ENCODE measurements at places on chromosomes 16 and 17.

DNA sequence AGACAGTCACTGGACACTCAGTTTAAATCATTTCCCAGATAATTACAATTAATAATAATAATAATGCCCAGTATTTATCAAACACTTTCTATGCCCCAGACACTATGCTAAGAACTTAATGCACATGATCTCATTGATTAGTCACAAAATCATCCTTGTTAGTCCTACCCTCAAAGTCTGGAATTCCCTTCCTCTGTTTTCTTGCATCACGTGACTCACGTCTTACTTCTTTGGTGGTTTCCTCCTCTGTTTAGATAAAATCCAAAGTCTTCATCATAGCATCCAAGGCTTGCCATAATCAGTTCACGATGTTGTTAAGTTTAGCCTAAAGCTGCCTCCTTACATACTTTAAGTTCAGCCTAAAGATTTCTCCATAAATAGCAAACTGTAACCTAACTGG is 471.9 kb downstream of the PMP22 start:
- DNase-seq = no peak

GRCh38 chr16:50260206-50261159 is 5.9 kb upstream of the ADCY7 start:
- DNase-seq = no peak

- DNase-seq = no peak
Measured at GRCh38 chr16:9556949-9557665, 465.7 kb downstream of the HAPSTR1 start.

GRCh38 chr17:42039794-42040763 is 10.3 kb downstream of the C17orf113 start:
- no peak for DNase-seq

DNA sequence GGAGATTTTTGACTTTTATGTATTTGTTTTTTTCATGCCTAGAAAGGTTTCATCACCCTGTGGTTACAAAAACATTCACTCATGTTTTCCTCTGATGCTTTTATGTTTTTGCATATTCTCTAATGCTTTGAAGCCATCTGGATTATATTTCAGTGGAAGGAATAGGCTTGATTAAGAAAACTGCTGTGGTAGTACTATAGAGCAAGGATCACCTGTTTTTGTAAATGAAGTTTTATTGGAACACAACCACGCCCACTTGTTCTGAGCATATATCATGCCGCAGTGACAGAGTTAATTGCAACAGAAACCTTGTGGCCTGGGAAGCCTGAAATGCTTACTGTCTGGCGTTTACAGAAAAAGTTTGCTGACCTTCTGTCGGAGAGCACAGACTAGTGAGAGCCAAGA is 11.5 kb downstream of the COX10 start:
- DNase-seq = no peak

DNA sequence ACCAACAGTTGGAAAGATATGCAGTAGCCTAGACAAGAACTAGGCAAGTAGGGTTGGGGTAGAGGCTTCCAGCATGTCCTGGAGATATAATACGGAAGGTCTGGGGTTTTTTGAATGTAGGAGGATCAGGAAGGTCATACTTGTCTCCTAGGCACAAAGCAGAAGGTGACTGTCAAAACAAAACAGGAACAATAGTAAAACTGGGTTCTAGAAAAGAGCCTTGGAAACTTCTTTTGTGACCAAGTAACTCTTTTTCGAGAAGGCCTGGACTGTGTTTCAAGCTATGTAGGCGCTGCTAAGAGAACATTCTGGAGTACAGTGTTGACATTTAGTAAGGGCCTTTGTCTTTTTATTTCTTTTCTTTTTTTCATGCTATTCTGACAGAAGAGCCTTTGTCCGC is 26.9 kb upstream of the TENT4B start:
- DNase-seq = no peak

GRCh38 chr16:65700596-65700995 is 578.7 kb upstream of the CDH11 start:
- DNase-seq = no peak
